ENCODE measurements at places on chromosomes 2 and 18. TPM values are rescaled to one million over a fixed set of nuclear protein-coding genes. Genes with fewer than 3 reads are reported as not detected.

- DNase-seq, result no peak
Observed at GRCh38 chr2:86074811-86075210, 30.9 kb downstream of the POLR1A start.

Gene DYNAP
- total RNA-seq, result not detected

DNA sequence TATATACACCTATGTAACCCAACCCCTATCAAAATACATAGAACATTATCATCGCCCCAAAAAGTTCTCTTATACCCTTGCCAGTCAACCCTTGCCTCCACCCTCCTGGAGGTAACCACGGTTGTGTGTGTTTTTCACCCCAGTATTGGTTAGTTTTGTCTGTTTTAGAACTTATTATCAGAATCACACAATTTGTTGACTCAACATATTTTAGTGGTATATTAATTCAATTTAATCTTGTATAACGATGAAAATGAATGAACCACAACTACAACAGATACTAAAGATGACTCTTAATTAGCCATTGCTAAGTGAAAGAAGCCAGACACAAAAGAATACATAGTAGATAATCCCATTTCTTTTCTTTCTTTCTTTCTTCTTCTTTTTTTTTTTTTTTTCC is 19.3 kb downstream of the ACOXL start:
- DNase-seq, result no peak

DNA sequence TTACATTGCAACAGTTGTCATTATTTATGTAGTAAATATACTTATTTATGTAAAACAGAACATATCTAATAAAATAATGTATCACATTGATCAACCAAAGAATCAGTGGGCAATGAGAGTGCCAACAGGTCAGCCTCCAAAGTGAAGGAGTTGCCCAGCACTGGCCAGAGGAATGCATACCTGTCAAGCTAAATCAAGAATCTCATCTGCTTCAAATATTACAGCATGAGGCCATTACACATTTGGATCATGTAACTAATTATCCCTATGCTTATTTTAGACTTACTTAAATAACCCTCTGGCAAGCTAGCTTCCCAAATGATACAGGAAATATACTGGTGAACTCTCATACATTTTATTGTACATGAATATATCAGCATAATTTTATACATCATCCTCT is 1211.7 kb upstream of the ACVR2A start:
- no peak for DNase-seq

Gene AQP12B
- not detected for total RNA-seq

Gene PRR30
- total RNA-seq, result not detected

Gene SIGLEC15
- total RNA-seq, result 0.07 TPM

Measured in Caki2 (cell line).